Right renal pelvis (tissue), 4 donors: ENCODE measurements at places on chromosomes 11 and 22. TPM values are rescaled to one million over a fixed set of nuclear protein-coding genes. Genes with fewer than 3 reads are reported as not detected.

- DNase-seq: no peak
Measured at GRCh38 chr22:41900652-41901312, 14.1 kb downstream of the SHISA8 start.

- DNase-seq: no peak
Measured at GRCh38 chr11:131763193-131763890, 392.9 kb downstream of the NTM start.

- DNase-seq: no peak
Measured at GRCh38 chr11:15742626-15743519, 613.5 kb downstream of the SOX6 start.

DNA sequence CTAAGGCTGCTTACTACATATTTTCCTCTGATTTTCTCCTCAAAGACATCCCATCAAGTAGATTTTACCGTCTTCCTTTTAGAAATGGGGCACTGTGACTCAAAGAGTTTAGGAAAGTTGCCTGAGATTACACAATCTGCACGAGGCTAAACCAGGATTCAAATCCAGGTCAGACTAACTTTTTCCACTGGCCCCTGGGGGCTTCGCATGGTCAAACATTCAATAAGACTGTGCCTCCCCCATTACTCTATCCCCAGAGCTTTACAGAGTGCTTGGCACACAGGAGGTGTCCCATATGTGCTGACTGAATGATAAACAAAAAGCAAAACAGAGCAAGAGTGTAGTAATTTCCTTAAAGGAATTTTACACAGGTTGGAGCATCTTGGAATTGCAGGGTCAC lies 118.1 kb upstream of the TEAD1 start:
- DNase-seq: no peak

DNA sequence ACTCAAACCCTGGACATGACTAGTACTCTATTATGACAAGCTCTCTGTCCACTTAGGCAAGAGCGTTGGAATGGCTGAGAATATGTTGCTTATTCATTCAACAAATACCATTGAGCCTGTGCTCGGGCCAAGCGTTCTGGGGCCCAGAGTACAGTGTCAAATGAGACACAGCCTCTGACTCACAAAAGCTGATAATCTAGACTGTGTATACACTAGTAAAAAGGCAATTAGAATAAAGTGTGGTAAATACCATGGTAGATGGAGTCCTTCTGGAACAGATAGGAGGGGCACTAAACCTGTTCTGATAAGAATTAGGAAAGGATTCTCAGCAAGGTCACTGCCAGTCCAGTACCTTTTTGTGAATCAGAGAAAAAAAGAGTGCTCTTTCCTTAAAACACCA lies 24.7 kb downstream of the KCNE3 start:
- no peak for DNase-seq

GRCh38 chr11:92941676-92942571 lies 27.5 kb upstream of the MTNR1B start:
- peak; percentile 13 for DNase-seq

DNA sequence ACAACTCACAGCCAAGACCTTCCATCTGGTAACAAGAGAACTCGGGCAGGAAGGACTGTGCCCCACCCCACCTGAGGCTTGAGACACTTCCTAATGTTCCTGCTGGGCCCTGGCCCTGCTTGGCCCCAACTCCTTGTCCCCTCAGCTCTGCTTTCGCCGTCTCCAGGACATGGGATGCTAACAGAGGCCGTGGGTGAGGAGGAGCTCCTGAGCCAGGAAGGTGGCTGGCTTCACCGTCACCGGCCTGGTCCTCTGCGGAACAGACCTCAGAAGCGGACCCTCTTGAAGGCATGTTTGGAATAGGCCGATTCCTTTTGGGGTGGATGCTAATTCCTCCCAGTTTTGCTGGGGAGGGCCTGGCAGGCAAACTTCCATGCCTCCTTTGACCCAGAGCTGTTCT lies 154.3 kb downstream of the CACNA1I start:
- DNase-seq: no peak

DNA sequence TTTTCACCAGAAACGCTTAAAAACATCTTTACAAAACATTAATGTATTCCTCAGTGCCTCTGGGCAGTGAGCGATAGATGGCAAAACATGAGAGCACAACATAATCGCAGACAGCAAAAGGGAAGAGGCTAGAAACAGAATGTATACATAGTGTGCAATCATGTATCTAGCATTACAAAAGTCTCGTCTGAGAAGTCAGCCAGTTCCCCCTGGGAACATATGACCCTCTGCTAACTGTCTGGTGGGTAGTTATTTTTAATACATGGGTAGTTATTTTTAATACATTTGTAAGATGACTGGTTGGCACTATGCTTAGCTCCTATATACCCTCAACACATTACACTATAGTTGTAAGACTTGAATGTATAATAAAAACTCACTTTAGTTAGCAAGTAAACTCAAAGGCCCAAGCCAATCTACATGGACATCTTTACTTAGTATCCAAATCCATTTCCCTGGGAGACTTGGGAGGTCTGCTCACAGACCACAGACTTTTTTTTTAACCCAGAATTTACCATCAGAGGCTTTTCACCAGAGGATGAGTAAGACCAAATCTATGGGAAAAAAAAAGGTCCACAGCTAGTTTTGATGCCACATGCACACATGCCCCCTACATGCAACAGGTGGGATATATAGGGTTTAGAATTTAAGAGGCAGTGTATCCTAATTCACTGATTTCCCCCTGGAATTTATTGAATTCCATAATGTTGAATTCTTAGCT lies 71.7 kb downstream of the AMBRA1 start:
- DNase-seq: no peak

- DNase-seq: no peak
Measured at GRCh38 chr11:503179-503981, 3.7 kb downstream of the RNH1 start.

DNA sequence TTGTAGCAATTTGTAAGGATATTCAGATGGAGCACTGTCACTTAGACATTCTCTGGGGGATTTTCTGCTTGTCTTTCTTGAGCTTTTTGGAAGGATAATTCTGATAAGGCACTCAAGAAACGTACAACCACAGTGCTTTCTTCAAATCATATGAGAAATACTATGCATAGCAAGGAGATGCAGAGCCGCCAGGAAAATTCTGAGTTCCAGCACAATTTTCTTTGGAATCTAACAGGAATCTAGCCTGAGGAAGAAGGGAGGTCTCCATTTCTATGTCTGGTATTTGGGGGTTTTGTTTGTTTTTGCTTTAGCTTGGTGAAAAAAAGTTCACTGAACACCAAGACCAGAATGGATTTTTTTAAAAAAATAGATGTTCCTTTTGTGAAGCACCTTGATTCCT lies 9.9 kb downstream of the PRSS23 start:
- no peak for DNase-seq

- peak; percentile 15 for DNase-seq
Measured at GRCh38 chr11:13384908-13385640, 77.9 kb downstream of the BTBD10 start.

DNA sequence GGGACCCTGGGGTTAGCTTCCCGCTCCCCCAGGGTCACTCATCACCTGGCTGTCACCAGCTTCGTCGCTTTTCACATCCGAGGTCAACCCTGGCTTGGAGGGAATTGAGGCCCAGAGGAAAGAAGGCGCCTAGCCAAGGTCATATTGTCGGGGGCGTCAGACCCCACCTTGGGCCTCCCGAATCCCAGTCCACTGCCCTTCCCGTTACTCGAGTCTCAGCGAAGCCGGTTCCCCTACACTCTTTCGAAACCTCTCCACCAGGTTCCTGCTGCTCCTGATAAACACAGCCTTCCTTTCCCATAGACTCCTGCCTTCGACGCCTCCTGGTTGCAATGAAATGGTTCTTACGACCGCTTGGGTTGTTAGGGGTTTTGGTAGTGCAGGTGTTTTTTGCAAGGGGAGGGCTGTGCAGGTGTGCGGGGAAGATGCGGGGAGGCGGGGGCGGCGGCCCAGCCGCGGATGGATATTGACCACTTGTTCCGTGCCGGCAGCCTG lies 642 bp downstream of the NAA40 start:
- DNase-seq: no peak

DNA sequence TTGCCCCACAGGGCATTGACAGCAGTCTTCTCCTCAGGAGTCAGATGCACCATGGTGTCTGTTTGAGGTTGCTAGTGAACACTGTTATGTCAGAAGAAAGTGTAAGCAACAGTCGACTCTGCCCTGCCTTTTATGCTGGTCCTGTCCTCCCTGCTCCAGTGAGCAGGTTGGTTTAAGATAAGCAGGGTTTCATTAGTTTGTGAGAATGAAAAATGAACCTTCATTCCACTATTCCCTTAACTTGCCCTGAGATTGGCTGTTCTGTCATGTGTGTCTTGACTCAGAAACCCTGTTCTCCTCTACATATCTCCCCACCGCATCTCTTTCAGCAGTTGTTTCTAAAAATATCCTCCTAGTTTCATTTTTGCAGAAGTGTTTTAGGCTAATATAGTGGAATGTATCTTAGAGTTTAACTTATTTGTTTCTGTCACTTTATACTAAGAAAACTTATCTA lies at the start of gene HBD:
TSS of gene HBD (minus strand) at position 103 of the 454 bp plus-strand sequence. CDS start at position 53, 50 bp downstream.
- no peak for DNase-seq

DNA sequence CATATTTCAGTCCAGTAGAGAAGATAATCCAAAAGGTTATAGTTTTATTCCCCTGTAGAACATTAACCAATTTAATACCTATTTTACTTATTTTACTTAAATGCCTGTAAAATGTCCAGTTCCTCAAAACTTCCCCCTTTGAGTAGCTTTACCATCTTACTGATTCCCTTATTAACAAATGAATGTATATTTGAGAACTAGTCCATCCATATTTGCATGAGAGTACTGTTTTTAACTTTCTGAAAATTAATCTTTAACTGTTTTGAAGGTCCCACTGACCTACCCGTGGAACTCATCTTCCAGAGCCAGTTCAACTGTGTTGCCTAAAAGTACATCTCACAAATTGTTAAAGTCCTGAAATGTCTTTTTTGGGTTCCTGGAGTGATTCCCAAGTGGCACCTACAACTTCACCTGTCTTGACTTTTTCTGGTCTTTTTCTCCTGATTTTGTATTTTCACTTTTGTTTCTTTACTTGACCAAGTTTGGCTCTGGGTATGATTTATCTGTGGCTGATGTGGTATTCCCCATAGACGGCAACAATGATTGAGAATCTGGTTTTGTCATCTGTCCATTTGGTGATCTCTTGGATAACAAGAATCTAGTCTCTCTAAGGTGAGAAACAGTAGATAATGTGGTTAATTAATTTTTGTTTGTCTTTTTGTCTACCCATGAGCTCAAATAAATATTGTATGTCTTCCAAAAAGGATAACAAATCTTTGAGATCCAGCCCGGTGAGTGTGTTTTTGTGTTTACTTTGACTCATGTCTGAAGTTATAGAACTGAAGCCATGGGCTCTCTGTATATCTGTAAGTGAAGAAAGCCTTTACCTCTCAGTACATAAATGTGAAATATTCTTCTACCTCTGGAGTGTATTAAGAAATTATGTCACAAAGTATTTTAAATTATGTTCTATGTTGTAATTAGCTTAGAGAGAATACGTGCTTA lies 174.2 kb downstream of the ETS1 start:
- DNase-seq: no peak

- DNase-seq: no peak
Measured at GRCh38 chr11:88318017-88318416, 19.5 kb downstream of the CTSC start.

DNA sequence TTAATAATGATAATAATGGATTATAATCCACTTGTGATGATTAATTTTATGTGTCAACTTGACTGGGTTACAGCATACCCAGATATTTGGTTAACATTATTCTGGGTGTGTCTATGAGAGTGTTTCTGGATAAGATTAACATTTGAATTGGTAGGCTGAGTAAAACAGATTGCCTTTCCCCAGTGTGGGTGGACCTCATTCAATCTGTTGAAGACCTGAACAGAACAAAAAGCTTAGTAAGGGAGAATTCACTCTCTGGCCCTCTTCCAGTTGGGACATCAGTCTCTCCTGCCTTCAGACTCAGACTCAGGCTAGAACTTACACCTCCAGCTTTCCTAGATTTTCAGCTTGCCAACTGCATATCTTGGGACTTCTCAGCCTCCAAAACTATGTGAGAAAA lies 37.3 kb upstream of the RRAS2 start:
- DNase-seq: no peak

- DNase-seq: no peak
Measured at GRCh38 chr22:37254867-37255233, 10.8 kb upstream of the RAC2 start.

DNA sequence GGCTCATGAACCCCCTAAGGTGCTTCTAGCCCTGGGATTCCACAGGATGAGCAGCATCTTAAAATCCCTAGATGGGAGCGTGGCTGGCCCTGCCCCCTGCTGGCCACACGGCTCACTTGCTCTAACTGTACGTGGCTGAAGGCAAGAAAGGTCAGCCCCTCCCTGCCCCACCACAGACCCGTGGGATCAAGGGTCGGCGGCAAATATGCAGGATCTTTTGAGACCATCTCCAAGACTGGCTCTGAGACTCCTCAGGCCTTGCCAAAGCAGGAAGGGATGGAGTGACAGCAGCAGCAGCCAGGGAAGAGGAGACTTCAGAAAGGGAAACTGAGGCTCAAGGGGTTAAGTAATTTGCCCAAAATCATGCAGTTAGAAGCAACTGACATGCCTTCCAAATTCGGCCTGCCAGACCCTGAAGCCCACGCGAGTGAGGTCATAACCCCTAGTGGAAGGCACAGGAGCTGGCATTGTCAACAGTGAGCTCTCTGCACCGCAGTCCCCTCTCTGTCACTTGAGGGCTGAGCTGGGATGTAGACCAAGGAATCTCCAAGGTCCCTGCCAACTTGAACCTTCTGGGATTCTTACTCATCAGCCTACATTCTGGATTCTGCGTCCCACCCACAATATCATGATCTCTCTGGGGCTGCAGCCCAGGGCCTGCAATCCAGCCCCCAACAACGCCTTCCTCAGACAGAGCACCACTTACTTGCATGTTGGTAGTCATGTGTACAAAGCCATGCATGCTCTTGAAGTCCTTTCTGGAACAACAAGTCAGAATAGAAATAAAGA lies 31.4 kb downstream of the CREB3L1 start:
- no peak for DNase-seq

GRCh38 chr11:32538804-32539203 lies 44.8 kb upstream of the EIF3M start:
- DNase-seq: no peak

DNA sequence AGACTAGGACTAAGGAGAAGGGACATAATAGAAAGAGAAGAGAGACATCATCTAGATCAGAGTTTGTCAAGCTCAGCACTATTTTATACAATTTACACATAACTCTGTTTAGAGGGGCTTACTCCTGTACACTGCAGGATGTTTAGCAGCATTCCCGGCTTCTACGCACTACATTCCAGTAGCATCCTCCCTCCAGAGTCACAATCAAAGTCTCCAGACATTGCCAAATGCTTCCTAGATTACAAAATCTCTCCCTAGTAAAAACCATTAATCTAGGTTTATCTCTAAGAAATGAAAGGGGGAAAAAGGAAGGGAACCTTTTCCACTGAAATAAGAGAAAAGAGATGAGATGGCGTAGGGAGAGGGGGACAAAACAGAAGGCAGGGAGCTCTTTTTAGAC lies 4.0 kb downstream of the USP28 start:
- no peak for DNase-seq

GRCh38 chr11:15707971-15708370 lies 593.2 kb downstream of the INSC start:
- DNase-seq: no peak

- DNase-seq: no peak
Measured at GRCh38 chr22:27032091-27032761, 374.8 kb downstream of the MIAT start.

Gene KREMEN1
- polyA plus RNA-seq: 21.1 TPM

Gene SEC14L2
- 6.1 TPM for polyA plus RNA-seq

Gene PKNOX2
- 14.5 TPM for polyA plus RNA-seq

Gene ADM
- 14.4 TPM for polyA plus RNA-seq

Gene NPAS4
- 0.24 TPM for polyA plus RNA-seq

Gene TYMP
- 1.5 TPM for polyA plus RNA-seq

Gene OR9G4
- polyA plus RNA-seq: not detected

Gene SEC14L6
- 9.5 TPM for polyA plus RNA-seq

Gene C1QTNF5
- 26.3 TPM for polyA plus RNA-seq

Gene UPB1
- polyA plus RNA-seq: 0.39 TPM

Gene LRRC56
- 4.2 TPM for polyA plus RNA-seq

Gene RAC2
- 7.3 TPM for polyA plus RNA-seq
